Jurkat, Clone E6-1 (cell line): ENCODE measurements at places on chromosomes 1 and 21.
A peak's percentile ranks its signal among the peaks of the same experiment; 100 is the strongest.

- DNase-seq = no peak
These were observed 41.2 kb downstream of the NME7 start for GRCh38 chr1:169326261-169326955.

DNA sequence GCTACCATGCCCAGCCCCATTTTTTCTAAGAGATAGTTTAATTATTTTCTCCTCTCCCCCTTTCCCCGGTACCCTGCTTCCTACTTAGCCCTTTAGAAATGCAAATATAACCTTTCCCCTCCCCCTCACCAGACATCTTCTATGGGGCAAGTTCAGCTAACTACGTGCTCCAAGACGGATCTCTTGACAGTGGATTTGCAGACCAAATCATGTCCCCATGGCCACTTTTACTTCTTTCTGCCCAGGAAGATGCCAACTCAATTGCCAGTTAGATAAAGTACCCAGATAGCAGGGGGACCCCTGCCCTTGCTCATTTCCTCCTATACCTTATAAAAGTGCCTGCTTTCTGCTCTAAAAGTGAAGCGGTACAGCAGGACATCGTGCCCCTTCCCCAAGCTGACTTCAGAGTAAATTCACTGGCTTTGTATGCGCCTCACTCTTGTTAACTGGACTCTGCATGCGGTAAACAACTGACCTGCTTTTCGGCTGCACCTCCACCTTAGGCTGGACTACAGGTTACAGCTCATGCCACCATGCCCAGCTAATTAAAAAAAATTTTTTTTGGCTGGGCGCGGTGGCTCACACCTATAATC, 7.4 kb downstream of the DNAJC11 start:
- DNase-seq = no peak

GRCh38 chr1:17633654-17634053, 94.2 kb downstream of the ARHGEF10L start:
- no peak for DNase-seq

- DNase-seq = no peak
These were observed 1.8 kb downstream of the NHLH2 start for GRCh38 chr1:115839029-115839678.

GRCh38 chr1:176949033-176949662, 215.4 kb downstream of the ASTN1 start:
- peak; percentile 14 for DNase-seq

GRCh38 chr1:228336308-228337030, 70.2 kb downstream of the TRIM11 start:
- DNase-seq = no peak

DNA sequence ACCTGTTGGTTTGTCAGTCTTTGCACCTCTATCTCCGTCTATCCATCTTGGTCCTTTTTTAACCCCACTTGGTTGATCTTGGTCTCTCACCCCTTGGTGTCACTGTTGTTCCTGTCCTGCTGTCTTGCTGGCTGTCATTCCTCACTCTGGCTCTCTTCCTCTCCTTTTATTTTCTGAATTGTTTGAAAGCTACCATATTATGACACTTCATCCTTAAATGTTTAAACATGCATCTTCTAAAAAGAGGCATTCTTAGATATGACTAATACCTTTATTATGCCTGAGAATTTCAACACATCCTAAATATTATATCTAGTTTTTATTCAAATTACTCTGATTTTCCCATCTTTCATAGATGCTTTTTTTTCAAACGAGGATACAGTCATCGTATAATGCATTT, 37.0 kb downstream of the BACH1 start:
- no peak for DNase-seq

DNA sequence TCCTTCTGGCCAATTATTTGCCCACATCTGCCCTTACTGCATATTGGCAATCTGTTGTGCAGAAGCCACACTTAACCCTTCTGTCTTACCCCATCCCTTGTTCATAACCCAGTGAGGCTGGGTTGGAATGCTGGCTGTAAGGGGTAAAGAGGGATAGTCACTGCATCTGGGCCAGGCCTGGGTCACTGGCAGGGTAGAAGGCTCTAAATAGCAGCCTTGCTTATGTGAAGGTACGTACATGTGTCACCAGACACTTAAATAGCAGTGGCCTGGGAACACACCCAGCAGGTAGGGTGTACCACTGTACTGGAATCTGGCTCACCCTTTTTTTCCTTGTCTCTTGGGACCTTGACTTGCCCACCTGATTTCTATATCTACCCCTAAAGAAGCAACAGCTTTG, 9.9 kb upstream of the TARS2 start:
- no peak for DNase-seq

GRCh38 chr1:183678819-183679218, 25.7 kb upstream of the APOBEC4 start:
- no peak for DNase-seq

DNA sequence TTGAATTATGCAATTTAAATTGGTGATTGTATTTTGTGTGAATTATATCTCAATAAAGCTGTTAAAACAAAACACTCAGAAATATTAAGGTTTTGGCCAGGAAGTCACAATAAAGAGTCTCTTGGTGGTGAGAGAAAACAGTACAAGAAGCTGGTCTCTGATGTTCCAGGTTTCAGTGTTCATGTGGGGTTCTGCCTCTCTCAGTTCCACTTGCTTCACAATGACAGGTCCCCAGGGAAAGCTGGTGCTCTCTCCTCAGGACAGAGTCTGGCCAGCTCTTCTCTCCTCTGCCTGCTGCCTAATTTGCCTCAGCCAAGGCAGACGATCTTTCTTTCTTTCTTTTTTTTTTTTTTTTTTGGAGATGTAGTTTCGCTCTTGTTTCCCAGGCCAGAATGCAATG, 342.9 kb upstream of the PLXNA2 start:
- no peak for DNase-seq

GRCh38 chr1:186849826-186850225, 21.1 kb downstream of the PLA2G4A start:
- no peak for DNase-seq

GRCh38 chr1:59704716-59705115, 110.0 kb upstream of the HOOK1 start:
- DNase-seq = no peak

DNA sequence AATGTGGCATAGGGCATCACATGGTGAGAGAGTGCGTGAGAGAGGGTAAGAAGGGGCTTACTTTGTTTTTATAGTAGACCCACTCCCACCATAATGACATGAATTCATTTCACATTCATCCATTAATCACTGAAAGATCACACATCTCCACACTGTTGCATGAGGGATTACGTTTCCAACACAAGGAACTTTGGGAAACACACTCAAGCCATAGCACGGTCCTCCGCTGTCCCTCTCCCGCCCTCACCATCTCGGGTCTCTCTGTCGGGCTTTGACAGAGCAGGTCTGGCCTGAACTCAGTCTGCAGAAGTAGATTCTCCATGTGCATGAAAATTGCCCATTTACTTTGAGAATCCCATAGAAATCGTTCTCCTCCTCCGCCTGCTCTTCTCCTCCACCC, 312.2 kb downstream of the MATN1 start:
- DNase-seq = no peak

GRCh38 chr1:53572065-53572814, 113.0 kb downstream of the DMRTB1 start:
- DNase-seq = no peak

DNA sequence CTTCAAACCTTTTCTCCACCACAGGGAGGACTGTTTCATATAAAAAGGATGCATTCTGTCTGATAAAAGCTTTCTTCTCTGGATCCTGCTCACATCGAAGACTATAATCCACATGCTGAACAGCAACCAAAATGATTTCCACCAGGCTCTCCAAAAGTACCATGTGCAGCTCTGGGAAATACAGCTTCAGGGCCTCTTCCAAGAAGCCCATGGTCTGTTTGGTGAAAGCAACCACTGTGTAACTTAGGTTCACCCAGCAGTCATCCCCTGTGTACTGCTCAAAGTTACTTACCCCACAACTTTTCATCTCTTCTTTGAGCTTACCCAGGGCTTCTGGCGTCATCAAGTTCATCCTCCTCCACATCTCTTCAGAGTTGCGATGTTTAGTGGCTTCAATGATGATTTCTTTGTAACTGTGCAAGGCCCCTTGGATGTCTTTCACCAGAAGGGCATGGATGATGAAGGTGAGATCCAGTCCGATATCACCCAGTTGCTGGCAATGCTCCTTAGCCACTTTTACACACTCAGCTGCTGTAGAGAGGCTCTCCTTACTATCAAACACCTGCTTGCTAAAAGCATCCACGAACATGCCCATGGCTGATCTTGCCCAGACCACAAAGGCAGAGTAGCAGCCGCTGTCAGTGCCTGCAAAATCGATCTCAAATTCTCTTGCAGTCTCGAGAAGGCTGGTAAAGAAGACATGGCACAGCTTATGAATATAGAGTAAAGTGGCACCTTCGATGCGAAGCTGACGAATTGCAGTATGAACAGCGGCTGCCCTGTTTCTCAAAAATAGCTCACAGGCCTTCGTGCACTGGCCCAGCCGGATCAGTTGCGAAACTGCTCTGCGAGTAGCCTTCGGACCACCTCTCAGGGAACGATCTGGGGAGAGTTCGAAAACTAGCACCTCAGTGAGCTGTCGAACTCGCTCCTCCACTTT, 1.7 kb downstream of the EXOC8 start:
- DNase-seq = no peak

GRCh38 chr1:47931395-47931794, 65.8 kb downstream of the TRABD2B start:
- DNase-seq = peak; percentile 46

GRCh38 chr21:28311411-28312190, 681.1 kb downstream of the LTN1 start:
- no peak for DNase-seq

DNA sequence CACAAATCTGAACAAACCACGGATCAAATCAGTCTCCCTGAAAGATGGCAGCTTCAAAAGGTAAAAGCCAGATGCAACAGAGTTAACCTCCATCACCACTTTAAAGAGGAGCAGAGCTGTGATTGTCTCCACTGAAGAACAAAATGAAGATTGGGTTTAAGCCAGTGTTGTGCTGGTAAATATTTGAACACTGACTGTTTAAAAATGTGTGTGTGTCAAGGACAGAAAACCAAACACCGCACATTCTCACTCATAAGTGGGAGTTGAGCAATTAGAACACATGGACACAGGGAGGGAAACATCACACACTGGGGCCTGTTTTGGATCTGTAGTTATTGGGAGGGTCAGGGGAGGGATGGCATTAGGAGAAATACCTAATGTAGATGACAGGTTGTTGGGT, 83.9 kb downstream of the ST6GALNAC5 start:
- DNase-seq = no peak

DNA sequence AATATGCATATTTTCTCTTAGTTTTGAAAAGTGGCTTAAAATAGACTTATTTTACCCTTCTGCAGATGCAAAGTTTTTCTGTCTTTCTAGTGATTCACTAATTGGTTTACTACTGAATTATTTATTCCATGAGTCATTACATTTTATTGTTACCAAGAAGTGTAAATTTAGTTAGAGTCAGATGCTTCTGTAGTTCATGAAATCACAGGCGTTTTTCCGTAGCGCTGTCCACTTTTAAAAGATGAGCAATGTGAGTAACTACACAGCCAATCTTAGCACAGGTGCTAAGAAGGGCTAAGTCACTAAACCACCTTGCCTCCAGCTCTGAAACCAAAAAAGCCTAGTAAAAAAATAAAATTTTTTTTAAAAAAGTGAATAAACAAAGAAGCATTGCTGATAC, 24.7 kb downstream of the RGS13 start:
- no peak for DNase-seq

- no peak for DNase-seq
These were observed 68.0 kb downstream of the LAMC1 start for GRCh38 chr1:183091181-183091580.

- no peak for DNase-seq
These were observed 186.8 kb upstream of the C1orf174 start for GRCh38 chr1:4086921-4087320.

DNA sequence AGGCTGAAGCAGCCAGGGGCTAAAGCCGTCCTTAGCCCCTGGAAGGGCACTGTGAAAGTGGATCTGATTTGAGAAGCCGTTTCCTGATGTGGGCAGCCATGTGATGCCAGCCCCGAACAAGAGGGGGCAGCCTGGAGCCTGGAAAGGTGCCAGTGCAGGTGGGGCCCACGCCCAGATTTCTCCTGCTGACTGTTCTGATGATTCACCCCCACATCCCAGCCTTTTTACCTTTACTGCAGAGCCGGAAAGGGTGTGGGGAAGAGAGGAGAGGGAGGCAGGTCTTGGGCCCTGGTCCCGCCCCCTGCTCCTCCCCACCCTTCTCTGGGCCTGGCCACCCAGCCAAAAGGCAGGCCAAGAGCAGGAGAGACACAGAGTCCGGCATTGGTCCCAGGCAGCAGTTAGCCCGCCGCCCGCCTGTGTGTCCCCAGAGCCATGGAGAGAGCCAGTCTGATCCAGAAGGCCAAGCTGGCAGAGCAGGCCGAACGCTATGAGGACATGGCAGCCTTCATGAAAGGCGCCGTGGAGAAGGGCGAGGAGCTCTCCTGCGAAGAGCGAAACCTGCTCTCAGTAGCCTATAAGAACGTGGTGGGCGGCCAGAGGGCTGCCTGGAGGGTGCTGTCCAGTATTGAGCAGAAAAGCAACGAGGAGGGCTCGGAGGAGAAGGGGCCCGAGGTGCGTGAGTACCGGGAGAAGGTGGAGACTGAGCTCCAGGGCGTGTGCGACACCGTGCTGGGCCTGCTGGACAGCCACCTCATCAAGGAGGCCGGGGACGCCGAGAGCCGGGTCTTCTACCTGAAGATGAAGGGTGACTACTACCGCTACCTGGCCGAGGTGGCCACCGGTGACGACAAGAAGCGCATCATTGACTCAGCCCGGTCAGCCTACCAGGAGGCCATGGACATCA, at the start of gene SFN:
SFN (plus strand) TSS at position 369 of the 904 bp plus-strand sequence; CDS start at position 433, 64 bp downstream.
- DNase-seq = peak; percentile 49

DNA sequence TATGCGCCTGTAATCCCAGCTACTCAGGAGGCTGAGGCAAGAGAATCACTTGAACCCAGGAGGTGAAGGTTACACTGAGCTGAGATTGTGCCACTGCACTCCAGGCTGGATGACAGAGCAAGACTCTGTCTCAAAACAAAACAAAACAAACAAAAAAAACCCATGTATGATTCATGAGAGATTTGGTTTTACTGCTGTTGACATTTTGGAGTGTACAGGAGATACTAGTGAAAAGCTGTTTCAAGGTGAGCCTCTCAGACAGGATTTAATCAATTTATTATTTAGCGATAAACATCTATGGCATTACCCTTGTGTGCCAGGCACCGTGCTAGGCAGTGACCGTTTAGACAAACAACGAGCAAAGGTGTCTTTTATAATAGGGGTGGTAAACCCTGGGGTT, 16.5 kb downstream of the LHX4 start:
- DNase-seq = no peak

DNA sequence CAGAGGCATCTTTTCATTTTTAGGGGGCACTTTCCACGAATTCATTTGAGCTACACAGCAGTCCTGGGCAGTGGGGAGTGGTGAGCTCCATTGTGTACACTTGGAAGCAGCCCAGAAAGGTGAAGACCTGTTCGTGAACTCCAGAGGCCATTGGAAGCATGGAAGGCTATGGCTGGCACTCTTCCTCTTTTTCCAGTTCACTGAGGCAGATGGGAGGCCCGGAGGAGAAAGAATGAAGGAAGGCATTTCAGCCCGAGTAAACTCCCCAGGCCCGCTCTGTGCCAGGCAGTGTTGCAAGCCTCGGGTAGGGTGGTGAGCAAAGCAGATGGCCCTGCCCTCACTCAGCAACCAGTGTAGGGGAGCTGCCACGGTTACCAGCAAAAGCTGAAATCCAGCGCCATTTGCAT, 673 bp upstream of the DHCR24 start:
- DNase-seq = no peak
